ENCODE measurements at places on chromosomes 1 and 21. TPM values are rescaled to one million over a fixed set of nuclear protein-coding genes. Genes with fewer than 3 reads are reported as not detected.

DMBX1 gene
- total RNA-seq = not detected

CD53 gene
- total RNA-seq = not detected

LMX1A gene
- not detected for total RNA-seq

MAP10 gene
- 2.3 TPM for total RNA-seq

ACTN2 gene
- total RNA-seq = 0.71 TPM

KIAA0040 gene
- 0.98 TPM for total RNA-seq

SPSB1 gene
- 32.9 TPM for total RNA-seq

CD1B gene
- not detected for total RNA-seq

ALDH9A1 gene
- 117 TPM for total RNA-seq

CD247 gene
- total RNA-seq = not detected

KIF17 gene
- total RNA-seq = 2.1 TPM

F5 gene
- total RNA-seq = not detected

SELP gene
- not detected for total RNA-seq

AMIGO1 gene
- total RNA-seq = 0.51 TPM

FH gene
- total RNA-seq = 121 TPM
